ENCODE measurements at places on chromosomes 5 and 9.

DNA sequence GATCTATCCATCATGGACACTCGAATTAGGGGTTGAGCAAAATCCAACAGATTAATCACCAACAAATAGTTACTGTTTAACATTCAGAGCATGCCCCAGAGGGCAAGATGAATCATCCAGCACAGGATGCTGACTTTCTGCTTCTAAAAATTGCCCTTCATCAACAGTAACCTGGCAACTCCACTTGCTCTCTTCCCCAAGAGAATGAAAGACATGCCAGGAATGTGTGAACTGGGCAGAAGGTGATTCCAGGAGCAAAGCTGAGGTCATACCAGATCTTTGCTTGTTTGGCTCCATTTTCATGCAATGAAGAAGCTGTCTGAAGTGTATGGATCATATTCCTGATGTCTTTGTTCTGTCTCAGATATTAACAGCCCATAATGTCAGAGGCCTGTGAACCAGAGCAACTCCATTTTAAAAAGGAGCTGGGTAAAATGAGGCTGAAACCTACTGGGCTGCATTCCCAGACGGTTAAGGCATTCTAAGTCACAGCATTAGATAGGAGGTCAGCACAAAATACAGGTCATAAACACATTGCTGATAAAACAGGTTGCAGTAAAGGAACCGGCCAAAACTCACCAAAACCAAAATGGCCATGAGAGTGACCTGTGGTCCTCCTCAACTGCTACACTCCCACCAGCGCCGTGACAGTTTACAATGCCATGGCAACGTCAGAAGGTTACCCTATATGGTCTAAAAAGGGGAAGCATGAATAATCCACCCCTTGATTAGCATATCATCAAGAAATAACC lies 2.5 kb upstream of the ZNF367 start:
- DNase-seq, result no peak

DNA sequence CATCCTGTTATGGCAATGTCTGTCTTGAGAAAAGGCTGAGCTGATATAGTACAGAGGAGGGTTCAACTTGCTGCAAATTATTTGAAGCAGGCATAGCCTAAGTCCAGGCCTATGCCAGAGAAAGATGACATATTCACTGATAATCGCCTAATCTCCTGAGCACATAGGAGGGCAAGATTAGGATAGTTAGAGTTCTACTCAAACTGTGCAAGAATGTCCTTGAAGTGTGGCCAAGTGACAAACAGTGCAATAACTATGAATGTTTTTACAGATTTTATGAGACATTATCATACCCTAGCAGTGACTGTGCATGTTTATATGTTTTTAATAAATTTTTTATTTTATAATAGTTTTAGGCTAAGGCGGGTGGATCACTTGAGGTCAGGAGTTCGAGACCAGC lies 96.2 kb downstream of the TSSK1B start:
- DNase-seq, result no peak

GRCh38 chr9:27645161-27645840 lies 72.0 kb upstream of the C9orf72 start:
- no peak for DNase-seq

DNA sequence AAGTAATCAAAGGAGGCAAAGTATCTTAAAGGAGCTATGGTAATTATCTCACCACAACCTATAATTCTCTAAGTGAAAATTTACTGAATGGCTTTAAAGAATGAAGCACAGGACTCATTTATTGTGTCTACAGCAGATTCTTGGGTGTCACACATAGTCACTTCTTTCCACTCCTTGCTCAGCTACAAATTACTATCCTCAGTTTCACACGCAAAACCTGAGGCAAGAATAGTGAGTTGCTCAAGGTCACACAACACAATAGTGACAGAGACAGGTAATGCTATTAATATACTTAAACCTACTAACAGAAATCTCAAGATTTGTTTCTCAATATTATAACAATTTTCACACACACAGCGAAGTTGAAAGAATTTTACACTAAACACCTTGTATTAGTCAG lies 120.9 kb upstream of the STK32A start:
- no peak for DNase-seq

DNA sequence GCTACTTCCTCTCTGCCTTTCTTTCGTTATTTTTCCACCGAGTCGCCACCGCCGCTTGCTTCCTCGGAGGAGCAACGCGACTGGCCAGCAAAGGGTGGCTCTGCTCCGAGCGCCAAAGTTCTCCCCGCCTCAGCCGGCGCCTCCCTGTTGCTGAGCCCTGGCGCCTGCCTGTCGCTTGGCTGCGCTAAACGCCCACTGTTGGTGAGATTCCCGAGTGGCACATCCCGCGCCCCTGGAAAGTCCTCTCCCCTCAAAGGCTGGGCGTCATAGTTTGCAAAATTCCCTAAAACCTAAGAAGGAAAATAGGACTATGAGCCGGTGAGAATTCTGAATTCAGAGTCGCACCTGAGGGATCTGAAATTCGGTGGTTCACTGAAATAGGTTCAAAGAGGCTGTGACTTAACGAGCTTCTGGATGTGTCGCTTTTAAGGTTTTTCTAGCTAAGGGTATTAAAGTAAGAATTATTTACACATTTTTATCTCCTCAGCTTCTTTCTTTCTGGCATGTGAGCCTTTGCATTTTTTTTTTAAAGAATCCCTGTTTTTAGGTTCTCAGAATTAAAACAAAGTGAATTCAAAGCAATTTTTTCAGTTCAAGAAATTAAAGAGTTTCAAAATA lies at the start of gene GRIN3A:
TSS of gene GRIN3A (minus strand) at position 82 of the 618 bp plus-strand sequence. CDS start 668 bp downstream, outside the sequence.
- DNase-seq, result no peak

DNA sequence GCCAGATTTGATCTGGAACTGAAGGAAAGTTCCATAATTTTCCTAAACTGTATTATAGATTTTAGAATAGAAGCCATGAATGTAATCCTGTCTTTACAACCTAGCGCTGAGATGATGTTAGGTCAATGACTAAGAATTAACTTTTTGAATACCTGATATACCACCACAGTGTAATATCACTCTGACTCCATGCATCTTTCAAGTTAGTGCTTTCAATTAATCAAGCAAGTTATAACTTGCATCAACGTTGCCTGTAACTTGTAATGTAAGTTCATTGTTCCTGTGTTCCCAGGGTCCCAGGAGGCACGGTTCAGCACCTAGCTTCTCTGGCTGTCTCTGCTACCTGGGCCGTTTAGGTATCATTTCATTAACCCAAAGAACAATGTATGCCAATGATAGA lies 139.3 kb downstream of the CSNK1G3 start:
- no peak for DNase-seq

GRCh38 chr9:92961627-92962302 lies 14.4 kb downstream of the FGD3 start:
- no peak for DNase-seq

DNA sequence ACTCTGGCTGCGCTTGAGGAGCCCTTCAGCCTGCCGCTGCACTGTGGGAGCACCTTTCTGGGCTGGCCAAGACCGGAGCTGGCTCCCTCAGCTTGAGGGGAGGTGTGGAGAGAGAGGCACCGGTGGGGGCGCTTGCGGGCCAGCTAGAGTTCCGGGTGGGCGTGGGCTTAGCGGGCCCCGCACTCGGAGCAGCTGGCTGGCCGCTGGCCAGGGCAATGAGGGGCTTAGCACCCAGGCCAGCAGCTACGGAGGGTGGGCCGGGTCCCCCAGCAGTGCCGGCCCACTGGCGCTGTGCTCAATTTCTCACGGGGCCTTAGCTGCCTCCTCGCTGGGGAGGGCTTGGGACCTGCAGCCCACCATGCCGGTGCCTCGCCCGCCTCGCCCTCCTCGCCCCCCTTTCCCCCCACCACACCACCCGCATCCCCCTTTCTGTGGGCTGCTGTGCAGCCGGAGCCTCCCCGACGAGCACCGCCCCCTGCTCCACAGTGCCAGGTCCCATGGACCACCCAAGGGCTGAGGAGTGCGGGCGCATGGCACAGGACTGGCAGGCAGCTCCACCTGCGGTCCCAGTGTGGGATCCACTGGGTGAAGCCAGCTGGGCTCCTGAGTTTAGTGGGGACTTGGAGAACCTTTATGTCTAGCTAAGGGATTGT lies 954.5 kb downstream of the DTWD2 start:
- no peak for DNase-seq

DNA sequence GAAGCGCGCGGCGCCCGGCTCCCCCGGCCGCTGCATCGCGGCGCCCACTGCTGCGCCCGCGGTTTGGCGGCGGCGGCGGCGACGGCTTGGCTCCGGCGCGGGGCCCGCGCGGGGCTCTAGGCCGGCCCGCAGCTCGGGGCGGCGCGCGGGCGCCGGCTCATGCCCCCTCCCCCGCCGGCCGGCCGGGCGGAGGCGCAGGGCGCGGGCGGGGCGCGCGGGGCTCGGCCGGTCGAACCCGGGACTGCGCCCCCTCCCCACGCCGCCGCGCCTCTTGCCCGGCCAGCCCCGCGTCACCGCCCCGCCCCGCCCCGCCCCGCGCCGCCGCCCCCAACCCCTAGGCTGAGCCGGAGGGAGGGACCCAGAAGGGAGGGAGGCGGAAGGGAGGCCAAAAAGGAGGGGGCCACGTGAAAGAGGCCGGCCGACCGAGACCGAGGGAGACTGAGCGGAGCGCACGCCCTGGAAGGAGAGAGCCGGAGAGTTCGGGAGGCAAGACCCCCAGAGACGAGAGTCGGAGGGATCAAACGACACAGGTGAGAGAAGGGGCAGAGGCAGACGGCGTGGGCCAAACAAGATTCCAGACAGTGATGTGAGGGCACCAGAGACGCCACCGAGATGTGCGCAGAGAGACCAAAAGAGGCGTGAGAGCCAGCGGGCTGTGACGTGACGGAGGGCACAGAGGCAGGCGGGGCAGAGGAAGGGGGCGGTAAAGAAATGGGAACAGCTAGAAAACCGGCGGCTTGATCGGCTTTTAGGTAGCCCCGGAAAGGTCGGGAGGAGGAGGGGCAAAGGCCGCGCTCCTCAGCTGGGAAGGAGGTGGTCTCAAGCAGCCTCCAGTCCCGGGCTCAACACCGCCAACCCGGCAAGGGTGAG lies at the start of gene BARX1:
TSS of gene BARX1 (minus strand) at position 245 of the 870 bp plus-strand sequence. CDS start at position 36, 209 bp downstream.
- no peak for DNase-seq

DNA sequence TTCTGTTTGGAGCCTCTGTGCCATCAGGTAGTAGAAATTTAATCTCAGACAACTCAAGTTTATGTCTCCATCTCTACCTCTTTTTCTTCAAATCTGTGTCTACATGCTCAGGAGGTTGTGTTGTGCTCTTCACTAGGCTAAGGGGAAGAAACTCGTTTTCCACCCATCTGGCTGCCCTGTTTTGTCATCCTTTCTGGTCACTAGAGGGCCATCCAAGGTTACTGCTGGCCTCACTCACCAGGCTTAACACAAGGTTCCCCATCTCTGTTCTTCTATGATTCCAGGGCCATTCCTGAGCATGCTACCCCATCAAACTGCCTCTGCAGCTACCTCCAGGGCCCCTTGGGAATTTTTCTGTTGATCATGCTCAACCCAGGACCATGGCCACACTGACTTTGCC lies 213.3 kb upstream of the FBXL7 start:
- no peak for DNase-seq

DNA sequence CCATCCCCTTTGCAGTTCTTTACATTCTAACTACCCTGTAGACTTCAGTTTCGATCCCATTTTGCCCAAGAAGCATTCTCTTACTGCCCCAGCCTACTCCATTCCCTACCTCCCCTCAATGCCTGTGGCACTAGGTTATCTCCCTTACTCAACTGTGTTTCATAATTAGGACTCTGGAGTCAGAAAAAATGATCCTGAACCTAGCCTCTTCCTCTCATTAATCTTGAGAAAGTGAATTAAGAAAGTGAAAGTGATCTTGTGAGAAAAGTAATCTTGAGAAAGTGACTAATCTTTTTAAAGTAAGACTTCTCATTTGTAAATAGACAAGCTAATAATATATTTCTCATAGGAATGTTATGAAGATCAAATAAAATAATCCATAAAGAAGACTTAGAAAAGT lies 444.0 kb upstream of the TRPC7 start:
- no peak for DNase-seq

DNA sequence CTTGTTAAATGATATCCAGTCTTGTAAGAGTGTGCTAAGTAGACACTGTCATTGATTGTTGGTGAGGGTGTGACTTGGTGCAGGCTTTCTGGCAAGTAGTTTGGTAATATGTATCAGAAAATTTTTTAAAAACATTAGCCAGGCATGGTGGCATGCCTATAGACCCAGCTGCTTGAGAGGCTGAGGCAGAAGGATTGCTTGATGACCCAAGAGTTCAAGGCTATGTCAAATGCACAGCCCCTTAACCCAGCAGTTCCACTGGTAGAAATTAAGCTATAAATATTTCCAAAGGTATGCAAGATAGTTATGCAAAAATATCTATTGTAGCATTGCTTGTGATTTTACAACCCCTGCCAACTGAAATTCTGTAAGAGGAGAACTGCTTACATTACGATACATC lies 24.2 kb downstream of the ZBTB43 start:
- DNase-seq, result no peak

DNA sequence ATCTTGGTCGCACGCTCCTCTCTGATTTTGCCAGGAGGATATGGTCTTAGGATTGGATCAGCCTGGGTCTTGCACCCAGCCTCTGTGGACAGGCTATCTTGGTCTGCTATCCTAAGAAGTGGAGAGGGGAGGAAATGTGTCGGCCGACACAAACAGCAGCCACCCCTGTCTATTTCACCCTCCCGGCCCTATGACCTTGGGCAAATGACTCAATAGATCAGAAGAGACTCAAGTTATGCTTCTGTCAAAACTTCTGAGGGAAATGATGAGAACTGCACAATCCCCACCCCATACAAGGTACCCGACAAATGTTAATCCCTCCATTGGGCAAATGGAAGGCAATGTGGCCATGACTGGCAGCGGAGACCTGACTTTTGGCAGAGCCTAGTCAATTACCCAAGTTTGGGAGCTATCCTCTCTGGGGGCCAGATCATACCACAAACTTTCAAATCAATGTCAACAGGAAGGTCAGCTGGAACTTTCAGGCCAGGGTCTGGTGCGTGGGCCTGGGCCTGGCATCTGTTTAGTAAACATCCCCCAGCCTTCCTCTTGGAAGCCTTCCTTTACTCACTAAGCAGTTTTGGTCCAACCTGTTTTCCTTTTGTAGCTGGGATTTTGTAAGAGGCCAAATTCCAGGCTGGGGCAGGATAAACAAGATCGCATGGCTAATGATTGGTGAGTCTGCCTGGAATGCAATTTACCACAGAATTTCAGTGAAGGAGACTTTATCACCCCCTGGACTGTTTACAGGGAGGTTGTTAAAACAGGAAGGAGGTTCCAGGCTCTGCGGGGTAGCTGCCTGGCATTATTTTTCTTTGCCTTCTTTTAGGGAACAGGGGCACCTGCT lies 64.2 kb upstream of the CPEB4 start:
- DNase-seq, result no peak

- no peak for DNase-seq
Observed at GRCh38 chr5:79573983-79574890, 38.0 kb upstream of the TENT2 start.

- no peak for DNase-seq
Observed at GRCh38 chr5:109767997-109768396, 78.3 kb downstream of the MAN2A1 start.

- no peak for DNase-seq
Observed at GRCh38 chr9:112408819-112409218, 28.9 kb downstream of the HSDL2 start.

DNA sequence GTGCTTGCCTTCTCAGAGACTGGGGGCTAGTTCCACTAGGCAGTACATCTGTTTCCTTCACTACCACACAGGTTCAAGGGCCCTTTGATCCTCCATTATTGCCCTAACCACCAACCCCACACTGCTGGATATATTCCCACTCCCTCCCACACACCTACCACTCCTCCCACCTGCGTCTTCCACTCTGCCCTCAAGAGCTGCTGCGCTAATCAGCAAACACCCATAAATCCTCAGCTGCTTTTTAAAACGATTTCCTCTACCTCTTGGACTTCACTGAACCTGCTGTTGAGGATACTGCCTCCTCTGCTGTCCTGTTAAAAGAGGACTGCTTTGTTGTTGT lies 120.9 kb downstream of the MAPKAP1 start:
- no peak for DNase-seq

- no peak for DNase-seq
Observed at GRCh38 chr9:128702949-128703615, 779 bp downstream of the PKN3 start.

GRCh38 chr5:149636861-149637246 lies 55.6 kb downstream of the ARHGEF37 start:
- DNase-seq, result no peak
